ENCODE measurements at places on chromosomes 16 and 17.

DNA sequence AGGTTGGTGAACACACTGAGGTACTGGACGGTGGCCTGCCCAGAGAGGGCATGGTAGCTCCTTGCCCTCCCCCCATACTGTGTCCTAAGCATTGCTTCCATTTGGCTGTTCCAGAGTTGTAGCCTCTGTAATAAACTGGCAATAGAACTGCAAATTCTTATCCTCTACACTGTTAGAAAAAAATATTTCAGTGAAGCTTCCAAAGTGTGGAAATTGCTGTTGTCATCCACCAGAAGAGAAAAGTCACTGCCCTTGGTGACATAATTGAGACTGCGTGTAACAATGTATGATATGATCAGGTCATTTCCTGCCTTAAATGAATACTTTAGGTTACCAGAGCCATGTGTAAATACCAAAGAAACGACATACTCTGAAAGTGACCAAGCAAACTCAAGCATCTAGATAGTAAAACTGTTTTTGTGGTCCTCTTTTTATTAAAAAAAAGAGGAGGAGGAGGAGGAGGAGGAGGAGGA lies 65.9 kb downstream of the CEP95 start:
- peak; percentile 3 for DNase-seq
- H3K27me3 ChIP-seq: no peaks in the 10 kb centered on the region
- H3K4me1 ChIP-seq: peaks cover 17% of the 10 kb centered on the region
- H3K27ac ChIP-seq: peak overlapping the region; percentile 82
- H3K4me3 ChIP-seq: peak overlapping the region; percentile 40

GRCh38 chr17:44522883-44523671 lies 19.9 kb upstream of the GPATCH8 start:
- no peak overlapping the region for H3K27ac ChIP-seq
- peaks cover 14% of the 10 kb centered on the region for H3K27me3 ChIP-seq
- H3K4me1 ChIP-seq: no peaks in the 10 kb centered on the region
- no peaks in the 10 kb centered on the region for H3K36me3 ChIP-seq
- no peak overlapping the region for H3K4me3 ChIP-seq
- peak; percentile 25 for DNase-seq

GRCh38 chr16:89641458-89642119 lies 15.9 kb downstream of the CHMP1A start:
- H3K36me3 ChIP-seq: peaks cover 11% of the 10 kb centered on the region
- peaks cover 10% of the 10 kb centered on the region for H3K4me1 ChIP-seq
- H3K27ac ChIP-seq: no peak overlapping the region
- H3K4me3 ChIP-seq: no peak overlapping the region
- H3K27me3 ChIP-seq: peaks cover 2% of the 10 kb centered on the region

- no peak overlapping the region for H3K4me3 ChIP-seq
- no peaks in the 10 kb centered on the region for H3K4me1 ChIP-seq
- no peaks in the 10 kb centered on the region for H3K36me3 ChIP-seq
Measured at GRCh38 chr17:73803964-73804435, 159.8 kb upstream of the SDK2 start.

DNA sequence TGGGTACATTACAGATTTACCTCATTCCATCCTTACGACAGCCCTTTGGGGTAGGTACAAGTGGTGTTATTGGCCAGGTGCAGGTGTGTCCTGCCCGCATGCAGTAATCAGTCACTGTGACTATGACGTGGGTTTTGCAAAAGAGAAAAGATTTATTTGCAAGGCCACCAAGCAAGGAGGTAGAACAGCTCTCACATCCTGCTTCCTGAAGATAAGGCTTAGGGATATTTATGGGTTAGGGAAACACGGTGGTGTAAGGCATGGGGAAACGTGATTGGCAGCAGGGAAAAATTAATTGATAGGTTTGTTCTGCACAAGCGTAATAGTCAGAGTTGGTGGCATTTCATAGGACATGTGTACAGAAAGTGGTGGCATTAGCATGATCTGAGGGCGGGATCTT lies 214.8 kb downstream of the PARN start:
- H3K4me1 ChIP-seq: no peaks in the 10 kb centered on the region
- no peak overlapping the region for H3K27ac ChIP-seq
- no peak overlapping the region for H3K4me3 ChIP-seq

Measured in activated T-helper 1 cell treated with anti-CD3 and anti-CD28 coated beads, Interleukin-12 subunit alpha, Interleukin-12 subunit beta, Interleukin-2, Interleukin-4 antibody, amounts not matched to agents 30 ng/mL and 10 ng/mL and 1 ng/mL, durations not matched to agents 14 hours and 24 hours and 36 hours (primary cell).